ENCODE measurements at places on chromosomes 1 and 21.
A peak's percentile ranks its signal among the peaks of the same experiment; 100 is the strongest.

GRCh38 chr1:96073100-96073499 lies 648.5 kb upstream of the PTBP2 start:
- no peak for DNase-seq

DNA sequence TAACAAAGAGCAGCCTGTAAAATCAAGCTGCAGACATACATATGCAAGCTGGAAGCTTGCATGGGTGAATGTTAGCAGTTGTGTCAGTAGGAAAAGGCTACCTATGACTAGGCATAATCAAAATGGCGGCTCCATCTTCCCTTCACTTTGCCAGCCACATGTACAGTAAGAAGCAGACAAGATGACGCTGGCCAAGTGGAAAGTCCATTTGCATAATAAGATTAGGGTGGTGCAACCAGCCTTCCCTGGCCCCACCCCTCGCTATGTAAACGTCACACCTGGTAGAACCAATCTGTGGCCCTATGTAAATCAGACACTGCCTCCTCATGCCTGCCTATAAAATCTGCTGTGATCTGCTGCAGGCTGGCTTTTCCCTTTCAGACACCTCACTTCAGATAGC lies 171.9 kb upstream of the USP25 start:
- no peak for DNase-seq

- DNase-seq: no peak
Measured at GRCh38 chr1:164858096-164858632, 299.2 kb downstream of the PBX1 start.

DNA sequence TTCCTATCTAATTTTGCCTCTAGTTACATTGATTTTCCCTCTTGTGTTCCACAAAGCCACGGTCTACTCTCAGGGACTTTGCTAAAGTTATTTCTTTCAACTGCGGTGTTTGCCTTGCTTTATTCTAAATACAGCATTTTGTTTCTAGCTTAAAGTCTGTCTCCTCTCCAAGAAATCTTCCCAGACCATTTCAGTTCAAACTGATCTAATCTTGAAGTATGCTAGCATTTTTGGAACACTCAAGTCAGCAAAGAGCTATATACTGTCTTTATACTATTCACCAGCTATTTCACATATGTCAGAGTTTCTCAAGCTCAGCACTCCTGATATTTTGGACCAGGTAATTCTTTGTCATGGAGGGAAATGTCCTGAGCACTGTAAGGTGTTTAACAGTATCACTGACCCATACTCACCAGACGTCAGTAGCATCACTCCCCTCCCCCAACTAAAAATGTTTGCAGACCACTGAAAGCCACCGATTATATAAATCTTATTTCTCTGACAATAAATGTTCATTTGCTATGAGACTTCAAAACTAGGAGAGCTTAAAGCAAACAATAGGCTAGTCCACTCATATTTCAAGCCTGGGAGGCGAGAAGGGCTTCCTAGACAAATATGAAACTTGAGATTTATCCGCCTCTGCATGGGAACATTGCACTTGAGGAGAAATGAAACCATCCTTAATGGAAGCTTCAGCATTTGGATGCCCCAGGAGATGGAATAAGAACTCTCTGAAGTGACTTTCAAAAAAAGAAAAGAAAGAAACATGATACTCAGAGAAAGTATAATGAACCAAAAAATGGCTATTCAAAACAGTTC lies 81.1 kb downstream of the KIAA0319L start:
- no peak for DNase-seq

DNA sequence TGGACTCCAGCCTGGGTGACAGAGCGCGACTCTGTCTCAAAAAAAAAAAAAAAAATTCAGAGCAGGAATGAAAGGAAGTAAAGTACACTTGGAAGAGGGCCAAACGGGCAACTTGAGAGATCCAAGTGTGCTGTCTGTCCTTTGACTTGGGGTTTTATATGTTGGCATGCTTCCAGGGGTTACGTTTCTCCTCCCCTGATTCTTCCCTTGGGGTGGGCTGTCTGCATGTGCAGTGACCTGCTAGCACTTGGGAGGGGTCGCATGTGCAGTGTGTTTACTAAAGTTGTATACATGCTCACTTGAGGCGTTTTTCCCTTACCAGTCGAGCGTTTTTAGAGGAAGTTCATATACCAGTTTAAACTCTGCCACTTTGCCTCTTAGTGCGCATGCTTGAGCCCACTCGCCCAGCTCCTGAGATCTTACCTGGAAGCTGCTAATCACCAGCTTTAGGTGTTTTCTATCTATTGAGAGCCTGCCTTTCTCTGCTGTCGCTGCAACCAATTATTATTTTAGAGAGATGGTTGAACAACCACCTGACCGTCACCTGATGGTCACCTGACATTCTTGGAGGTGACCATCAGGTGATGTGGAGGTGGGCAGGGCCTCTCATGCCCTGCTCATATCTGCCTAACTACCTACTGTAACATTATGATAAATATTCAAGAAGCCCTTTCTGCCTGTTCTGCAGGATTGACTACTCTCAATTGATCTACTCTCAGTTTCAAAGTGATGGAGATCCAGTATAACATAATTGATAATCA lies 140.1 kb downstream of the MACF1 start:
- DNase-seq: no peak

DNA sequence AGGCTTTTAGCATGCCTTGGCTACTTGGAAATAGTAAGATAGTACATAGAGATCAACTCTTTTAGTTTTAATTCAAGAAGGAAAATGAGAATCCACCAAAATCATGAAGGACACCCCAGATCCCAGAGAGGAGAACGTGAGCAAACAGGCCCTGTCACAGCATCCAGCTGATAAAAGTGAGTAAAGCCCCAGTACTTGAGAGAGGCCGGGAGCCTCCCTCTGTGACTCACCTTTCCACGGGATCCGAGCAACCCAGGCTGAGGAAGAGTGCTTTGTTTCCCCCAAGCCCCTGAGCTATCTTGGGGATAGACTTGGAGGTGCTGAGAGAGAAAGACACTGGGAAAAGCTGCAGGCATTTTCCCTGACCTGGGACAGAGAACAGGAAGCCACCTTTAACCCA lies 238.6 kb downstream of the DUSP10 start:
- DNase-seq: no peak

GRCh38 chr1:159925719-159926078 lies 392 bp upstream of the TAGLN2 start:
- DNase-seq: no peak

- no peak for DNase-seq
Measured at GRCh38 chr1:206716870-206717673, 32.4 kb downstream of the MAPKAPK2 start.

DNA sequence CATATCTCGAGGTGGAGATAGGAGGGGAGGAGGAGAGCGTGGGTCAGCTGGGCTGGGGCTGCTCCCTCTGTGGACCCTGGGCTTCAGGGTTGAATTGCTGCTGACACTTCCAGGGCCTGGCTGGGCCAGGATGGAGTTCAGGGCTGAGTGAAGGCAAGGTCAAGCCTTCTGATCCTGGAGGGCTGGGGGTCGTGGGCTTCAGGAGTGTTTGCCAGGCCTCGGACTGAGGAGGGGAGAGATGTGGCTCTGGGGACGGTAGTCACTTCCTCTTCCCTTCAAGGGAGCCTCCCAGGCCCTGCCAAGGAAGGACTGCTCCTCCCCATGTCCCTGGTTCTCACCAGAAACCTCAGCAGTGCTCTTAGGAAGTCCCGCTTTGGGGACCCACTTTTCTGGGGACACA lies 12.1 kb upstream of the FAM131C start:
- DNase-seq: no peak

DNA sequence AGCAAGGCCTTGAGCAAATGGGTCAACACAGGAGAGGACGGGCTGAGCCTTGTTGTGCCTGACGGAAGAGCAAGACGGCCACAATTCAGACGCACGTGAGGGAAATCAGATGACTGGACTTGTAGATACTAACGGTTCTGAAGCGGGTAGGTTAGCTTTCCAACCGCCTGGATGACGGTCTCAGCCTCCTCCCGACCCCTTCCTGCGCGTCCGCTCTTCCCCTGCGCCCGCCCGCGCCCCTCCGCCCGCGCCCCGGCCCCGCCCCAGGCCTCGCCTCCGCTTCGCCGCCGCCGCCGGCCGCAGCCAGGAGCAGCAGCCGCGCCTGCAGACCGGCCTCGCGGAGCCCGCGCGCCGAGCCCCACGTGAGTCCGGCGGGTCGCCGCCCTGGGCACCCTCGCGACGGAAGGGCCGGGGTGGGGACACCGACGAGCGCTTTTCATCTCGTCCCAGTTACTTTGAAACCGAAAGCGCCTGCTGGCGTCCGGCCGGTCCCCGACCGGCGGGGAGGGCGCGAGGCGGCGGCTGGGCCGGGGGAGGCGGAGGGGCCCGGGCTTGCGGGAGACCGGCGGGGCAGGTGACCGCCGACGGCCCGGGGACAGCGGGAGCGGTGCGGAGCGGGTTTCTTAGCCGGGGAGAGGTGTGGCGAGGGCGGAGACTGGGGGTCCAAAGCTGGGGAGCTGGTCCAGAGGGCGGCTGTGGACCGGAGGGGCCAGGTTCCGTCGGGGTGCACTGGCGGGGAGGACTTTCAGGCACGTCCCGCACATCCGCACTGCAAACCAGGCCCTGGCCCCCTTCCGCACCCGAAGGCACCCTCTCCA lies at the start of gene TRAF5:
Gene TRAF5, plus strand, starts transcription at position 306 of the 818 bp plus-strand sequence. CDS start 26,407 bp downstream, outside the sequence.
- DNase-seq: peak; percentile 86

DNA sequence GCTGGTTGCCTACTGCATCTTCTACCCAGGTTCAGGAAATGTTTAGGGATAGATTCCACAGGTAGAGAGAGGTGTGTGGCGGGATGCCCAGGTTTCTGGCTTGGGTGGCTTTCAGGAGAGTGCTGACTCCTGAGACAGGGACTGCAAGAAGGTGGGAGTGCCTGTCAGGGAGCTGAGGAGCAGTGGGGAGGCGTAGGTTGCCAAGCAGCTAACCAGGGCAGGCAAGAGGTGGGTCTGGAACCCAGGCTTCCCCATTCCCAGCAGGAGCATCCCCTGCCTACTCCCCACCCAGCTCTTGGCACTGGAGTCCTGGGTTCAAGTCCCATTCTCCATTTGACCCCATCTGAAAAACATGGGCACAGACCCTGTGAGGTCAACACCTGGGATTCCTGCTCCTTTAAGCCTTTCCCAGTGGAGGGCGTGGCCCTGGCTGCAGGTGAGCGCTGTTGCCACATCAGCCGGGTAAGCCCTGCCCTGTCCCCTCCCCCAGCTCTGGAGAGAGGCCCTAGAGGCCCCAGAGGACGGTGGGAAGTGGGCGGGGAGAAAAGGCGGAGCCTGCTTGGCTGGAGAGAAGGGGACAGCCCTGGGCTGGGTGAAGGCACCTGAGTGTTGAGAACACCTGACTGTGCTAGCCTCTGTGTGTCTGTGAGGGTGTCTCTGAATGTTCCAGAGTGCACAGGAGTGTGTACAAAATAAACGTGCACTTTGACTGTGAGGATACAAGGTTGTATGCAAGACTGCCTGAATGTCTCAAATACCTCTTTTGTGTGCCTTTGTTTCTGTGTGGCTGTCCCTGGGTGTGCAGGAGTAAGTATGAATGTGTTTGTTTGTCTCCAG lies 14.0 kb upstream of the SYNC start:
- DNase-seq: peak; percentile 41

GRCh38 chr1:82318265-82318664 lies 517.5 kb downstream of the ADGRL2 start:
- no peak for DNase-seq

DNA sequence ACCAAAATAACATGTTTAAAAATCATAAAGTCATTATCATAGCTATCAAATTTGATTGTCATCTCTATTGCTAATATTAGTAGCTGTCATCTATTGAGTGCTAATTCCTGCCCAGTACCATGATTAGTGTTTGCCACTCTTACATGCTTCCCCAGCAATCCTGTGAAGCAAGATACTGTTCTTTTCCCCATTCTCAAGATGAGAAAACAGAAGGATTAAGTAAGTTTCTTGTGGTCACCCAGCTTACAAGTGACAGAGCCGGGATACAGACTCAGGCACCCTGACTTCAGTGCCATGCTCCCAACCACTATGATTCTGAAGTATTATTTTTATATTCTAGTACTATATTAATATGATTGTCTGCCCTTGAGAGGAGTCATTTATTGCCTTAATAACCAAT lies 36.5 kb downstream of the LRRC8C start:
- DNase-seq: no peak

- DNase-seq: no peak
Measured at GRCh38 chr21:36454706-36455105, 25.2 kb downstream of the CLDN14 start.
